Activated CD4-positive, alpha-beta T cell treated with anti-CD3 and anti-CD28 coated beads for 36 hours (primary cell): ENCODE measurements at places on chromosomes 5 and 9.

DNA sequence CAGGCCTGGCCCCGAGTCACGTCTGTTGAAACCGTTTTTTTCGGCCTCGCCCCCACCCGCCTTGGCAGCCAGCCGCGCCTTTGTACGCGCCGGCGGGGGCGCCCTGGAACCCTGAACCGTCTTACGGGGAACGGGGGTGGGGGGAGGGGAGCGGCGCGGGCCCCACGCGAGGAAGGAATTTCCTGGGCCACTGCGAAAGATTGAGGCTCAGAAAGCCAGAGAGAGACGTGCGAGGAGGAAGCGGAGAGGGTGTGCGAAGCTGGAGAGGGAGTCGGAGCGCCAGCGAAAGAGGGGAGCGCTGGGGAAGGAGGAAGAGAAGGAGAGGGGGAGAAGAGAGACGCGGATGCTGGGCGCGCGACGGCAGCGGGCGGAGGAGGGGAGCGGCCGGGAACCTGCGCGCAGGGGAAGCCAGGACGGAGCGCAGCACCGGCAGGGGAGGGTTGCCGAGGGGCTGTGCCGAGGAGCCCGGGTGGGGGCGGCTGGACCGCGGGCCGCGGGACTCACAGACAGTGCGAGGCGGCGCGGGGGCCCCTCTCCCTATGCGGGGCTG is 4.6 kb upstream of the PRDM12 start:
- DNase-seq: peak; percentile 20

- DNase-seq: no peak
These were observed 181.3 kb downstream of the NR2F1-AS1 start for GRCh38 chr5:93399675-93400074.

DNA sequence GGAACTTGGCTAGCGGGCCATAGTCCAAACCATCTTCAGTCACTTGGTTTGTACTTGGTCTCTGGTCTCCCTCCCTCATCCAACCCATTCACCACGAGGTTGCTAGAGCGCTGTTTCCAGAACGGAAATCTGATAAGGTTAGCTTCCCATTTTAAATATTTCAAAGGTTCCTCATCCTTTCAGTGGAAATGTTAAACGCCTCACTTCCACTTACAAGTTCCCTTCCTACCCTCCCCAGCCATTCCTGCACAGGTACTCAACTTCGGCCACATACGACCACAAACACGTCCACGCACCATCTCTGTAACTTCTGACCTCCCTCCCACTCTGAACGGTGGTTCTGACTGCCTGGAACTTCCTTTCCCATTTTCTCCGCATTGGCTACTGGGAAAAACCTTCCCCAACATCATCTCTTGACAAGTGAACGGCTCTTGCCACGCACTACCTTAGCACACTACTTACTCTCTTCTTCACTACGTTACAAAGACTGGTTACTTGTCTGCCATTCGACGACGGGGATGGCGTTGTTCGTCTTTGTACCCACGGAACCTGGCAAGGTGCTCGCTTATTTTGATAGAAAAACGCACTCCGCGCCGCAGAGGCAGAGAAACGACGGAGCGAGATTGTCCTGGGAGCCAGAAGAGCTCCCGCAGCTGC is 629 bp downstream of the CCNH start:
- peak; percentile 56 for DNase-seq

GRCh38 chr9:35656348-35656747 is 1.5 kb downstream of the RMRP start:
- no peak for DNase-seq

DNA sequence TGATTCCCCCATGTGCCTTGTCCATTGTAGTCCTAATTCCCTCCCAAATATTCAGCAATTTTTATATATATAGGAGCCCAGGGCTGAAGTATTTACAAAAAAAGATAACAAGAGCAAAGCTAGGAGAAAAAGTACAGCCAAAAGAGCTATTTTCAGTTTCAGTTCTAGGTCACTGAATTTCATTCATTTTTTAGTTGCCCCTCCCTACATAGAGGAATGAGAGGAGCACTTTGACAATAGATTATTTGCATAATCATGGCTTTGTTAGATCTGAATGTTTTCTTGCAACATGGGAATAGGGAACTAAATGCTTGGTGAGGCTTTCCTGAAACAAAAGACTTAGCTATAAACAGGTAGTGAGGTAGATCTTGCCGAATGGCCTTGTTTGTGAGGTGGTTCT is 15.3 kb upstream of the F2RL2 start:
- no peak for DNase-seq

- no peak for DNase-seq
These were observed 86.5 kb downstream of the ANKRD55 start for GRCh38 chr5:56146674-56147073.

DNA sequence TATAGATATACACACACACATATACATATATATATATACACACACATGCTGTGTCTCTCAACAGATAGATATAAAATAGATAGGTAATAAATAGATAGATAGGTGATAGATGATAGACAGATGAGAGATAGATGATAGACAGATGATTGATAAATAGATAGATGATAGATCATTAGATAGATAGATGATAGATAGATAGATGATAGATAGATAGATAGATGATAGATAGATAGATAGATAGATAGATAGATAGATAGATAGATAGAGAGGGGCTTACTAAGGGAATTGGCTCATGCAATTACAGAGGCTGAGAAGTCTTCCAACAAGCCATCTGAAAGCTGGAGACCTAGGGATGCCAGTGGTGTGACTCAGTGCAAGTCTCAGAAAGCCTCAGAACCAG is 394.5 kb downstream of the ICE1 start:
- DNase-seq: no peak

GRCh38 chr5:116459301-116459700 is 115.3 kb downstream of the SEMA6A start:
- DNase-seq: no peak

- peak; percentile 32 for DNase-seq
These were observed 3.1 kb downstream of the GTF3C4 start for GRCh38 chr9:132673355-132673754.

DNA sequence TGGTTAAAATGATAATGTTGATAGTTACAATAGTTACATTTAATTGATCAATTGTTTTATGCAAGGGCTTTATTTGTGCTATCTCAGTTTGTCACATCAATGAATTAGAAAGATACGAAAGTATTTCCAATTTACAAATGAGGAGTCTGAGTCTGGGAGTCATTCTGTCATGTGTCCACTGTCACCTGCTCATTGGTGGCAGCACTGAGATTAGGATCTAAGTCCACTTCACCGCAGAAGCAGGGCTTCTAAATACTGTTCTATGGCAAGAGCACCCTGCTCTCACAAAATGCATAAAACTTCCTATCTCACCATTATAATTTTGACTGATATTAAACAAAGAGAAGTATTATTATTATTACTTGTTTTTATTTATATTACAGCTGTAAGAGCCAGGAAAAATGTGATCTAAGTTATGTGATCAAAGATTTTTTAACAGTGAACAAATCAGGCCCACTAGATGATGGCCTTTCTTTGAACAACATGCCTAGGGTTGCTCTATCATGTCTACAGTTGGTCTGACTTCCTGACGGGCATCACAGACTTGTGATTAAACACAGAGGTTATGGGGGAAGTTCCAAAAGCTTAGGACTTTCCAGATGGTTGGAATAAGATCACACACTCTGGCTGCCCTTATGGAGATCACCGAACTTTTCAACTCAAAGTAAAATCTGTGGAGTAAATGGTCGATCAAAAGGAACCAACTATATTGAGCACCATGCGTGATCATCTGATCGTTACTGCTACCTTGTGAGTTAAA is 15.1 kb downstream of the TLR4 start:
- DNase-seq: no peak

GRCh38 chr9:133125941-133126696 is 5.1 kb upstream of the RALGDS start:
- no peak for DNase-seq

GRCh38 chr5:174755106-174755505 is 30.7 kb downstream of the MSX2 start:
- no peak for DNase-seq

- DNase-seq: no peak
These were observed 30.4 kb downstream of the RUSC2 start for GRCh38 chr9:35520364-35520710.

DNA sequence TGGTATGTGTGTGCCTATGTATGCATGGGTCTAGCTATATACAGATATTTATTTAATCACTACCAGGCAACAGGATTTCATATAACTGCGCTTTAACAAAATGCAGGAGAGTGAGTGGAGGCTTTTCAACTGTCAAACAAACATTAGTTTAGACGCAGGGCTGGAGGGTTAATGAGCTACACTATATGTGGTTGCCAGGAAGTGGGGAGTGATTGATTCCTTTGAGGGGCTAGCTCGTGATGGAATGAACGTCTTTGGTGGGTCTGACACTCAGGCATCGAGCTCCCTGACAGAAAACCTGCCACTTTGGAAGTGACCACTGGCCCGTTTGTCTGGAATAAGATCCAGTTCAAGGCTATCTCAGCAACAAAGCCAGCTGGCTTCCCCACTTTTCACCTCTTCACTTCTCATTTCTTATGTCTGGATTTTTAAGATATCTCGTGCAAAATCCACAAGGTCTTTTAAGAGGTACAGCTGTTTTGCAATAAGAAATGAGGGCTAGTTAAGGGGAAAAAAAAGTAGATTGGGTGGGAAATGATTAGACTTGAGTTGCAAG is 78.0 kb downstream of the CFAP77 start:
- no peak for DNase-seq

GRCh38 chr9:98047002-98047401 is 9.5 kb upstream of the NANS start:
- DNase-seq: no peak

DNA sequence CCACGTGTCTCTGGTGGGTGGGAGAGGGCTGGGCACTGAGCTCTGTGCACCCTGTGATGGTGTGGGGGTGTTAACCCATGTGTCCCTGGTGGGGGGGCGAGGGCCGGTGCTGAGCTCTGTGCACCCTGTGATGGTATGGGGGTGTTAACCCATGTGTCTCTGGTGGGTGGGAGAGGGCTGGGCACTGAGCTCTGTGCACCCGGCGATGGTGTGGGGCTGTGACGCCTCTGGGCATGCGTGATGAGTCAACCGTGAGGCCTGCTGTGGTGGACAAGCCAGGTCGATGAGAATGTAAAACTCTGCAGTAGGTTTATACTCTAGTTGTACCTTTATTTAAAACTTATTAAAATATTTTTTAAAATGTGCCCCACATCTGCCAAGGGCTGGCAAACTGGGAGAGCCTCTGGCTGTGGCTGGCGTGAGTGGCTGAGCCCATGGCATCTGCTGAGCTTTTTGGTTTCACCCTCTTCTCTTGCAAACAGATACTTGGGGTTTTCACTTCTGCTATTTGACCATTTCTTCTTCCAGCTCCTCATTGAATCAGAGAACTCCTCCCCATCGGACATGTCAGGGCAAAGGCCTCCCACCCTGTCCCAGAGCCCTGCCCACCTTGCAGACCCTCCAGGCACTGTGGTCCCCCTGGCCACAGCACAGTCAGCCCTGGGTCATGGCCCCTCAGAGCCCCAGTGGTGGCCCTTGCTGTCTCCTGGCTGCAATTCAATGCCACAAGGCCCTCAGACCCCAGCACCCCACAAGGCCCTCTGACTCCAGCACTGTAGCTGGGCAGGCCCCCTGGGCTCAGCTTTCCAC is 18.5 kb upstream of the EXOC3 start:
- DNase-seq: no peak

DNA sequence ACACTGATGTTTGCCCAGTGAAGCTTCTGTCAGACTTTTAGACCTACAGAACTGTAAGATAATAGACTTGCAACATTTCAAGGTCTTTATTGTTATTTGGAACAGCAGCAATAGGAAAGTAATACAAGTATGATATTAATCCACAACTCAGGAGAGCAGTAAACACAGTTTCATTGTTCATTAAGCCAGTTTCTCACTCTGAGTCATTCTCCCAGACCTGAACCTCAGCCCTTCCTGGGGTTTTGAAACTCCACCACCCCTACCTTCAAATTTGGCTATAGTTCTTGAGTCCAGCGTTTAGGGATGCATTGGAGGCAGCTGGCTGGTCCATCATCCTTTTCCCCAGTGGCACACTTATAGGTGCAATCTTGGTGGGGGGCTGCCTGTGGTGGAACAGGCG is 203.2 kb downstream of the RAB3C start:
- no peak for DNase-seq

DNA sequence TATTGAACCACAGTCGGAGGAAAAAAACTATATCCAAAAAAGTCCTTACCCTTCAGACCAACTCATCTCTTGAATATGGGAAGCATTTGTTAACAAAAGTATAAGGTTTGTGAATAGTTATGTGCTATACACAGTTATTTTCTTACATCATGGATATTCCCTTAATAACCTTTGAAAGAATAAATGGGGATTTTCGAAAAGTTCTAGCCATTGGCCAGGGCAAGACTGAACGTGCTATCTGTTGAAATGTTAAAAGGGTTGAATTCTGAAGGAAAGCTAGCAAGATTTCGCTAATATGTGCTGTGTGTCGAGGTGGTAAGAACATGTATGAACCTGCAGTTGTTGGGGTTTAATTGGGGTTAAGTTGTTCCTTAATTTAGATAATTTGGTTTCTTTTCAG is 140.8 kb downstream of the SMARCA2 start:
- no peak for DNase-seq

GRCh38 chr9:86286278-86286677 is 3.9 kb upstream of the ISCA1 start:
- no peak for DNase-seq

- DNase-seq: no peak
These were observed 10.7 kb upstream of the PUM3 start for GRCh38 chr9:2854617-2855016.

- DNase-seq: no peak
These were observed 2.9 kb downstream of the FREM1 start for GRCh38 chr9:14907360-14907685.

GRCh38 chr5:123046222-123046621 is 9.7 kb upstream of the PPIC start:
- DNase-seq: no peak

DNA sequence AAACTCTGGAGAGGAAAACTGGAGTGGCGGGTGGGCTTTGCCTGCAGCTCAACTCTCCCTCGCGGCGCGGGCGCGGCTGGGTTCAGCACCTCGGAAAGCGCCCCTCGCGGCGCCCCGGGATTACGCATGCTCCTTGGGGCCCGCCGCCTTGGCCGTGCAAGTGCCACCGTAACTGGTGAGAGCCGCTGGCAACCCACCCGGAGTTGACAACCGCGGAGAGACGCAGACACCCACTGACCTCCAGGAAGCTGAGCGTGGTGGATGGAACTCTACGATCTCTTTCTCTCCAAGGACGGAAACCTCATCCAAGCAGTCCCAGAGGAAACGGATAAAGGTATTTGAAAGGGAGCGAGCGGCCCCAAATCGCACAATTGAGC is 194 bp upstream of the RXFP3 start:
- DNase-seq: peak; percentile 75

DNA sequence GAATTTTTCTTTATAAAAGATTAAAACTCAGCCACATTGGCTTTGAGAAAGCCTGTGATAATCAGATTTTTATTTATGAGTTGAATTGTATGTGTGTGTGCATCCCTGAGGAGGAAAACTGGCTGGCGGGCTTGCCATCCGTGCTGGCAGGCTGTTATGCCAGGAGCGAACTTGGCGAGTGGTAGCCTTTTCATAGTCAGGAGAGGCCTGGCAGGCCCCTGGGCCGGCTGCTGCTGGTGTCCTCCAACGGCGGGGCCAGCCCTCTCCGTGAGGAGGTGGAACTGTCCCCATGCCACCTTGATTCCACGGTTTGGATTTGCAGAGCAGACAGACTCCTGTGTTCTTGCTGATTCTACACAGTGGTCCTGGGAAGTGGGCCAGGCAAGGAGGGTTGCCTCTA is 43.3 kb downstream of the ZNF618 start:
- DNase-seq: no peak
